HEK293T (cell line): ENCODE measurements at places on chromosomes 7 and 10.

GRCh38 chr7:79495544-79496272 lies 42.2 kb upstream of the MAGI2 start:
- DNase-seq, result no peak

DNA sequence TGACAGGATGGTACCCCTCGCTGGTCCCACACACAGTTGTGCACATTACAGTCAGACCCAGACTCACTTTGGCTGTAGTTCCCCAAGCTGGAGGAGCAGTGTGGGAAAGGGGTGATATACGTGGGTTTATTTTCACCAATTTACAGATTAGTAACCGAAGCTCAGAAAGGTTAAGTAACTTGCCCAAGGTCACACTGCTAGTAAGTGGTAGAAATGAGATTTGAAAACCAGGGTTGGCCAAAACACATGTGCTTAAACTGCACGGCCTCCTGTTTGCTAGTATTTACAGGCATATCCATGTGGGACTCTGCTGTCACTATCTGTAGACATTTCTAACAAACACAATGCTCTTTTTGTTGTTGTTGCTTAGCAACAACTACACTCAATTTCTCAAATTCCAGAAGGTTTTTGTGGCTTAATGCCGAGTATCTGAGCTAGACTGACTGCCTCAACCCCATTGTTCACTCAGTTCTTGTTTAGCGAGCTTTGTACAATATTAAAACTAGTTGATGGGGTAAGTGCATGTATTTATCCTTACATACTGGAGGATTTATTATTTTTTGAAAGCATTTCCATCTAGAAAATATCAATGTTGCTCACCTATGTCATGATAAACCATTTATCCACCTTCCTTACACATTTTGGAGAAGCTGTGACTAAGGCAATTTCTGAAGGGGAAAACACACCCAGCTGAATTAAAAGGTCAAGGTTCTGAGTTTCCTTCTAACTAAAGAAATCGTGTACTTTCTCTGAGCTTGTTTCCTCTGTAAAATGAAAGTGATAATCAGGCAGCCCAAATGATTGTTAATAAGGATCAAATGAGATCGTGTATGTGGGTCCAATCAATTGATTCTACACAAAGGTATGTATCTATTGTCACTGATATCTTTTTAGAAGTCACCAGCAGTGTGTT lies 5.3 kb upstream of the TMEM139 start:
- no peak for DNase-seq

DNA sequence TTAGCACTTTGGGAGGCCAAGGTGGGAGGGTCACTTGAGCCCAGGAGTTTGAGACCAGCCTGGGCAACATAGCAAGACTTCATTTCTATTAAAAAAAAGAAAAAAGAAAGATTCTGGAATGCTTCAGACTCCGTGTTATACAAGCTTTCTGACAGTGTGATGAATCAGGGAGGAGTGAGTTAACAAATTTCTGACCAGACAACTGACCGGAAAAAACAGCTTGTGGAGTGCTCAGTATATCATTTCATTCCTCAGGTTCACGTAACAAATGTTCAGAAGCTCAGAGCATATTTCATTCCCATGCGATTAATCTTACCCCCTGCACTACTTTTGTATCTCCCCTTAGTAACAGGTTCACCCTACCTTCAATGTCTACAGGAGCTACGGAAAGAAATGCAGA lies 28.6 kb upstream of the TNPO3 start:
- DNase-seq, result no peak

- no peak for DNase-seq
Observed at GRCh38 chr10:26981232-26981824, 119.0 kb downstream of the ANKRD26 start.

DNA sequence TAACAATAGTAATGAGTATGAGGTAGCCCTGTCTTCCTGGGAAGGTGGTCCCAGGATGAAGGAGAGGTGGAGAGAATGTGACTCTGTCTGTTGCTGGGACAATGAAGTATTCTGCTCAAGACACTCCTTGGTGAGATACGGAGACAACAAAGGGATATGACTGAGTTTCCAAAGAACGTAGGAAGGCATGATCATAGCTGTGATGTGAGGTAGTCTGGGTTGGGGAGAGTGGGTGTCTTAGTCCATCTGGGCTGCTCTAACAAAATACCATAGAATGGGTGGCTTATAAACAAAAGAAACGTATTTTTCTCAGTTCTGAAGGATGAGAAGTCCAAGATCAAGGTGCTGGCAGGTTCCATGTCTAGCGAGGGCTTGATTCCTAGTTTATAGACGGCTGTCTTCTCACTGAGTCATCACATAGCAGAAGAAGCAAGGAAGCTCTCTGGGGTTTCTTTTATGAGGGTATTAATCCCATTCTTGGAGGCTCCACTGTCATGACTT lies 84.9 kb upstream of the RHOBTB1 start:
- DNase-seq, result no peak

DNA sequence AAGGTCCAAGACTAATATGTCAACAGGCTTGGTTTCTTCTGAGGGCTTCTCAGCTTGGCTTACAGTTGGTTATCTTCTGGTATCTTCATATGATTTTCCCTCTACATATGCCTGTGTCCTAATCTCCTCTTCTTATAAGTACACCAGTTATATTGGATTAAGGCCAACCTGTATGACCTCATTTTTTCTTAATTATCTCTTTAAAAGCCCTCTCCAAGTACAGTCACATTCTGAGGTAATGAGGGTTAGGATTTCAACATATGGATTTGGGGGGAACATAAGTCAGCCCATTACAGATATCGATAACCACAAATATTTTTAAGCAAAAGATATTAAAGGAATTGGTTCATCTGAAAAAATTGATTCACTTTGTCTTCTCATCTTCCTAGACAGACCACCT lies 49.2 kb downstream of the IQUB start:
- no peak for DNase-seq

- no peak for DNase-seq
Observed at GRCh38 chr10:62917475-62918238, 101.5 kb upstream of the EGR2 start.

DNA sequence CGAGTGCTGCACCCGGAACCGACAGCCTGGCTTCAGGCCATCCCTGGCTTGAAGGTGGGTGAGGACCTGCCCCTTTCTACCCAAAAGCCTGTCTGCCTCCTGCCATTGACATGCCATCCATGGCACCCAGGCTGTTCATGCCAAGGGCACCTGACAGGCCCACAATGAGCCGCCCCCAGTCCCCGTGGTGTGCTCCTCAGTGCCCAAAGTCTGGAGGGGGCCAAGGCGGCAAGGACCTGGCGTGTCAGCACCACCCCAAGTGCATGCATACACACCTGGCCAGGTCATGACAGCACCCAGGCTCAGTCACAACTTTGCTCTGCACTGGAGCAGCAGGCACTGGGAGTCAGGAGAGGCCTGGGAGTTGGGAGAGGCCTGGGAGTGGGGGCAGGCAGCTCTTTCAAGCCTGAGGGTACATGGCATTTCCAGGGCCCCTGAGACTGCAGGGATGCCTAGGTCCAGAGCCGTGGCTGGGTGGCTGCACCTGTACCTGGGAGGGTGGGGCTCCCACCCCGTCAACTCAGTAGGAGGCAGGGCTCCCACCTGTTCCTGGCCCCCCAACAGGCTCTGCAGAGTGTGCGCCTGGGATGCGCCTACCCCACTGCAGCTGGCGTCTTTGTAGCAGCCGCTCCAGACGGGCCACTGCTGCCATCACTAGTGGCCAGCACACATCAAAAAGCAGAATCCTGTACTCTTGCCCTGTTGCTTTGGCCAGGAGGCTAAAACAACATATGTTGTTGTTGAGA lies 71.7 kb downstream of the ZNF467 start:
- no peak for DNase-seq

DNA sequence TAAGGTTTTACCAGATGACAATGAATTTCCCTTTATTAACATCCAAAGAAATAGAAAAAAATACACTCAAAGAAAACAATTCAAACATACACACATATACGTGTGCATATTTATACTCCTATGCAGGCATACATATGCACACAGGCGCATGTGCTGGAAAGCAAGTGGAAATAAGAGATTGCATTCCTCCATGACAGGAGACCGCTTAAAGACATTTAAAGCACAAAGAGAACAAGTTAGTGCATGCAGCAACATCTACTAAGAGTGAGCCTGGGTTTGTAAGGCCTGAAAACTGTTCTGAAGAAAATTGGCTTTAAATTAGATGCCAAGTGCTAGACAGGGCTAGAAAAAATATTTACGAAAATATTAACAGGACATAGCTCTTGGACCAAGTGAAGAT lies 40.1 kb upstream of the PPP1R17 start:
- DNase-seq, result no peak
